ENCODE measurements at places on chromosomes 1 and 21. TPM values are rescaled to one million over a fixed set of nuclear protein-coding genes. Genes with fewer than 3 reads are reported as not detected.

The PRRX1 gene
- not detected for total RNA-seq

The OR2L2 gene
- not detected for total RNA-seq

The ZNF124 gene
- 5.0 TPM for total RNA-seq

The ADORA1 gene
- 1.0 TPM for total RNA-seq

The LY9 gene
- total RNA-seq = 0.12 TPM

The DISC1 gene
- total RNA-seq = 0.33 TPM

The FALEC gene
- total RNA-seq = not detected

Data from A549 treated with ZK216348 at 1 μM for 4 hours (cell line).